AG04450 (cell line): ENCODE measurements at places on chromosomes 1 and 21.
A peak's percentile ranks its signal among the peaks of the same experiment; 100 is the strongest.

GRCh38 chr1:230868736-230869385 is 540 bp upstream of the C1orf198 start:
- DNase-seq: no peak

- peak; percentile 16 for DNase-seq
These were observed 34.9 kb upstream of the SCYL3 start for GRCh38 chr1:169928438-169929209.

DNA sequence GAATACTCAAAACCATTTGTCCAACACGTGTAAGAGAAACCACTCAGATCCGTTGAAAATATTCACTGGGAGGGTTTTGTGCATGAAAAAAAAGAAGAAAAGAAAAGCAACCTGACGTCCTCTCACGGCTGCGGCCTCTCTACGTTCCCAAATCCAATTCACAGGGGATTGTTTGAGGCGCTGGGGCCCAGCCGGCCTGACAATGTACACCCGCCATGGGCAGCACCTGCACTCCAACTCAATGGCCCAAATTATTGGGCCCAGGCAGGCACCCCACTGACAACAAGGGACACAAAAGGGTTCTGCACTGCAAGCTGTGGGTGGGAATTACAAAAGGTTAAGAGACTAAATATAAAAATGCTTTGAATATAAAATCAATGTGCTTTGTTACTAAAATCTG is 41.5 kb downstream of the MORN1 start:
- no peak for DNase-seq

DNA sequence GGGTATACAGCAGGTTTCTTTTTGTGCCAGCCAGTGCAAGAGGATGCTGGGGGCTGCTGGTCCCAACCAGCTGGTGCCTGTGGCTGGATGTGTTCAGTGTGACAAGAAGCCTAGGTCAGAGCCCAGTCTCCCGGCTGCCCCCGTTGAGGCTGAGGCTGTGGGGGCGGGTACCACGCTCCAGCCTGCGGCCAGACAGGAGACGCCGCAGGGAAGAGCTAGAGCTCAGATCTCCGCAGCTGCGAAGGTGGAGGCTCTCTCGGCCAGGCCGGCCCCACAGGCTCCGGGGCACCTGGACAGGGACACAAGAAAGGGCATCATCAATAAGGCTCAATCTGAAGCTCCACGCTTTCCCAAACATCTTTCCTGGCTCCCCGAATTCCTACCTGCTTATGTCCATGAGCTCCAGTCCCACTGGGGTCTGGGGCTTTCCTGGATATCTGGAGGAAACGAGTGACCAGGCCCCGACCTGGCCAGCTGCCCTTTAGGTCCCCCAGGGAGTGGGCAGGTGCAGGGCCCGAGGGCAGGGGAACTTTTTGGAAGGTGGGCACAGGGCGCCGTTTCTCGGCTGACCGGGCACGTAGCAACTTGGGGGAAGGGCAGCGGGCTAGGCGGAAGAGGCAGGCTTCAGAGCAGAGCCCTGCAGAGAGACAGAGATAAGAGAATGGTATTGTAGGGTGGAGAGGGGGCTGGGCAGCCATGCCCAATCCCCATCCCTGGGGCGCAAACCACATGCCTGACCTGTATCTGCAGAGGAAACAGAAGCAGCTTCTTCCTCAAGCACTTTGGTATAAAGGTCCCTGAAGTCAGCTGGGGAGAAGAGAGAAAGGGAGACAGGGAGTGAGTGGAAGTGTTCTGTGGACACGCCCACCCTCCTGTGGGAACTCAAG is 7.4 kb downstream of the ENTREP3 start:
- no peak for DNase-seq

- peak; percentile 86 for DNase-seq
These were observed 1.8 kb upstream of the CKS1B start for GRCh38 chr1:154972517-154973343.

DNA sequence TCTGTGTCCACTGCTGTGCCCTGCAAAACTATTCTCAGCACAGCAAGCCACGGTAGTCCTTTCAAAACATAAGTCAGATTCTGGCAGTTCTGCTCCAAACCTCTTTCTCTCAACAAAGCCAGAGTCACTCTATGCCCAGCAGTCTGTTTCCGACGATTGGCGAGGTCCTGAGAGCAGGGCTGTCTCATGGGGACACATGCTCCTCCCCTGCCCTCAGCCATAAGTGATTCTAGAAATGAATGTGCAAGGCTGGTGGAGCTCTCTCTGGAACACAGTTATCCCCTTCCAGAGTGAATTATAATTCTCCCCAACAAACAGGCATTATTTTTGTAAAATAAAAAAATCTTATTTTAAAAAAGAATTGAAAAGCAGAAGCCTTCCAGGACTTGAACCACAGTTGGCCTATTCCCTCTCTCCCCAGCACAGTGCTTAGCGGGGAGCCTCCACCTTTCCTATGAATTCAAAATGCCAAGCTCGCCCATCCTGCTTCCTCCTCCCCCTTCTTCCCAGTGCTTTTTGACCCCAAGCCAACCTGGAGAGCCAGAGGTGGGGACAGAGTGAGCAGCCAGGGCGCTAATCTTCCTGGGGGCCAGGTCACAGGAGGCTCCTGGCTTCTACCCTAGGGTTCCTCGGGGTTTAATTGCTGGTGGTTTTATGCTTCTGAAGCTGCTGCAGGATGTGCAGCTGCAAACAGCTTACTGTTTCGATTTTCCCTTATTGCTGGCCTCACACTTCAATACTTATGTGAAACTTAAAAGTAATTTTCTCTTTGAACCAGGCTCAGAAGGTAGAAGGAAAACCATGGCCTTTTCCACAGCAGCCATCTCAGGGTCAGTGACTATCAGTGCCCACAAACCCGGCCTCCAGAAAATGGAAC is 41.1 kb downstream of the KCNJ6 start:
- no peak for DNase-seq

- no peak for DNase-seq
These were observed 7.4 kb downstream of the ERRFI1 start for GRCh38 chr1:8018492-8019228.

DNA sequence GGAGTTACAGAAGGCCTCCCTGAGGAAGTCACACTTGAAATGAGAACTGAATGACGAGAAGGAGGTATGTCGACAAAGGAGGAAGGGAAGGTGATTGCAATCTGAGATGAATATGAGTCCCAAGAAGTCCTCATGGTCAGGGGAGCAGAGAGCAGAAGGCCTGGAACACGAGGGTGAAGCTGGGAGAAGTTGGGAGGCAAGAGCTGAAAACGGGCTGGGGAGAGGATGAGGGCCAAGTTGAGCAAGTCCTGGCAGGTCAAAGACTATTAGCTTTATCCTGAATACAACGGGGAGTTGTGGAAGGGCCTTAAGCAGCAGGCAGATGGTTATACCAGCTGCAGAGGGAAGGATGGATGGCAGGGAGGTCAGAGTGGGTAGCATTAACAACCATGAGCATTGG is 89.5 kb downstream of the KCNJ15 start:
- DNase-seq: no peak

DNA sequence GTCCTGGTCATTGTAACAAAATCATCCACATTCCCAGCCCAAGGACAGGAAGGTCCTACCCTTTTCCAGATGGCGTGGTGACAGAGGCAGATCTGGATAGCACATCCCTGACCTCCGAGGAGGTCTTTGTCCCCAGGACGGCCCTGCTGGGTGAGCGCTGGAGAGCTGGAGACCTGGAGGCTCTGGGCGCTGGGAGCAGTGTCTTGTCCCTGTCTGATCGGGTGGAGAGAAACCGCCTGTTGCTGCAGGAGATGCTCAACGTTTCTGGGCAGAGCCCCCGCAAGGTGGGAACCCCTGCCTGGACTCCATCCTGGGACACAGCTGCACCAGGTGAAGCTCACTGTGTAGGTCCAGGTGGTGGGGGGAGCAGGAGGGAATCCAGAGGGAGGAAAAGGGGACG is 4.1 kb downstream of the KIAA1614 start:
- DNase-seq: no peak

GRCh38 chr1:93394514-93394913 is 48.8 kb downstream of the DR1 start:
- DNase-seq: no peak

DNA sequence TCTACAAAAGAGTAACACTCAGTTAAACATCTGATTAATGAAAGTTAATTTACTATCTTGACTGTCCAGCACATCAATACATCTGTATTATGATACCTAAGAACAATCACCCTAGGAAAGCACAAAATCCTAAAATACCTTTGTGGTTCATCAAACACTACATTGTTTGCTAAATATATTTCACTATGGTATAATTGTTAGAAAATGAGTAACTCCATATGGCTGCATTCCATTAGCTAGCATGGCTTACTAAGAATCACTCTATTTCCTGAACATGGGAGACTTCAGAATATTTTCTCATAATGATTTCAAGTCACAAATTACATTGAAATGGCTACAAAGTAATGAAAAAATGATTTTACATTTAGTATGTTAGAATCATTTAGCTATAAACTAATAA is 12.5 kb downstream of the TRMT1L start:
- DNase-seq: peak; percentile 10

DNA sequence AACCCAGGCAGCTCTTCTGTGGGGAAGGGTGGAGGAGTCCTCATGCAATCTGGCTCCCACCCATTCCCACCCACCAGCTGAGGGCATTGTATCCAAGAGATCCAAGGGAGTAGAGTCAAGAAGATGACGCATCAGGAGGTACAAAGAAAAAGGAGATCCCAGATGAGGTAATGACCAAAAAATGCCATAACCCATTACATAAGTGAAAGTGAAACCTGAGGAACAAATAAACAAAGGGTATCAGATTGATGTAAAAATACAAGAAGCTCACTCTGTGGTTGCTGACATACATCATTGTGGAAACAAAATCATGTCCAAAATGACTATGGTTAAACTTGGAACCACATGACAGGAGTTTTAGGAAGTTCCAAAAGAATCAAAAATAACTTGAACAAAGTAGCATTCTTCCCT is 42.5 kb downstream of the CCN1 start:
- peak; percentile 79 for DNase-seq

- no peak for DNase-seq
These were observed 357.2 kb downstream of the USP25 start for GRCh38 chr21:16086936-16087335.

- DNase-seq: no peak
These were observed 22.5 kb downstream of the BATF3 start for GRCh38 chr1:212677136-212677535.

- no peak for DNase-seq
These were observed 141.1 kb downstream of the ESRRG start for GRCh38 chr1:216582151-216582550.

DNA sequence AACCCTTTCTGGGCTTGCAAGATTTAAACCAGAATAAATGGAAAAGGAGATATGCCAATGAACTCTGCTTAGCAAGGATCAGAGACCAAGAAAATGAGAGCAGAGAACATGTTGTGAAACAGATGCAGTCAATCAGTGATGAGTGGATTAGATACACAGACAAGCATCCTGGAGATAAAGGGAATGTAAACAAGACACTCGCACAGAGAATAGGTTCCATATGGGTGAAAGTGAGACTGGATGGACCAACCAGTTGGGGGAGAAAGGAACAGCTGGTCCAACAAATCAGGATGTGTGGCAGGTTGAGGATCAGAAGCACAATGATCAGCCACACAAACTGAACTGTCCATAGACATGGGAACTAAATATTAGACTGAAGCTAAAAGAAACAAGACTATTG is 338.2 kb downstream of the ASTN1 start:
- DNase-seq: no peak

DNA sequence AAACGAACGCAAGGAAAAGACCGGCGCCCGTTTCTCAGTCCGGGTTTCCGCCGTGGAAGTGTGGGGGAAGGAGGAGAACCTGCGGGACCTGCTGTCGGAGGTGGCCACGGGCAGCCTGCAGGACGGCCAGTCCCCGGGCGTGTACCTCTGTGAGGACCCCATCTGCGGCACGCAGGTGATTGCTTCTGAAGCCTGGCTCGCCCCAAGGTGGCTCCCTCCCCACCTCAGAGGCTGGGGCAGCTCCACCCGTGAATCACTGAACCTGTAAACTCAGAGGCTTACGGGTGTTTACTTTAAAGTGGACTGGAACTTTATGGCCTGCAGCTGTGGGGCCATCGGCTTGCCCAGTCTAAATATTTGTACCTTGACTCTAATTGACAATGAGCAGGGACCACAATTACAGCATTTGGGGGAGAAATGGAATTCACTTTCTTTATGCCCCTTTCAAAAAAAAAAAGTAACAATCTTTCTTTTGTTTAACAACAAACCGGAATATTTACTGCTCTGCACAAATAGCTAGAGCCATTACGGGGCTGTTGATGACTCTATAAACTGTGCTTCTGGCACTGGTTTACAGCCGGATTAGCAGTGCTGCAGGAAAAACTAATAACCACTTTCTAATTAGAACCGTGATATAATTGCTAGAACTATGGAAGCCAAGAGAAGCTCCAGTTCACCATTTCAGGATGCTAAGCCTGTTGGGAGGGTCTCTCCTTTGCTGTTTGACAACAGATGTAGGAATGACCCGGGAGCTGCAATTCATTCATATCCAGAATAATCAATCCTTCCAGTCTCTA is 454.8 kb downstream of the KIF26B start:
- DNase-seq: no peak

DNA sequence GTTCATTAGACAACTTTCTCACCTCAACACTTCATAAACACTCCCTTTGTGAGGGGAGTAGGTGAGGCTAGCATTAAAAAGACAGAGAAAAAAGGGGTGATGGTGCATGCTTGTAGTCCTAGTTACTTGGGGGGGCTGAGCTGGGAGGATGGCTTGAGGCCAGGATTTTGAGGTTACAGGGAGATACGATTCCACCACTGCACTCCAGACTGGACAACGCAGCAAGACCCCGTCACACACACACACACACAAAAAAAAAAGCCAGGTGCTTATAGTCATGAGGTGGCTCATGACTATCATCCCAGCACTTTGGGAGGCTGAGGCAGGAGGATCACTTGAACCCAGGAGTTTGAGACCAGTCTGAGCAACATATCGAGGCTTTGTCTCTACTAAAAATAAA is 29.6 kb downstream of the GON4L start:
- no peak for DNase-seq

- DNase-seq: no peak
These were observed 2.0 kb downstream of the XKR8 start for GRCh38 chr1:27961646-27962221.

DNA sequence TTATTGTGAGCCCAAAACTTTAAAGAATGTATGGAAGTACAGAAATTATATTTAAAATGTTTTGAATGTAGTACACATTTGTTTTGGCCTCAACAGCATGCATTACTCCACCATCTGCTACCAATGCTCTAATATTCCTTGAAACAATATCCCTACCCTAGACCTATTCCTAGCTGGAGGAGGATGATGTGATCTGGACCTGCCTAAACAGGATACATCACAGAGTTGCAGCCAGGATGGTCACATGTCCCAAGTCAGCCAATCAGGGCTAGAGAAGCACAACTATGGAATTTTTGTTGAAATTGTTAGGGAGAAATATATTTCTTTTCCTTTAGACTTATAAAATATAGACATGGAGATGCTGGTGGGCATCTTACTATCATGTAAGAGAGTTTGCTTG is 623.3 kb upstream of the NR5A2 start:
- DNase-seq: peak; percentile 7

- DNase-seq: no peak
These were observed 91.5 kb upstream of the ESRRG start for GRCh38 chr1:216814576-216815259.
